ENCODE measurements at places on chromosomes 5 and 9. TPM values are rescaled to one million over a fixed set of nuclear protein-coding genes. Genes with fewer than 3 reads are reported as not detected.

The SLC45A2 gene
- total RNA-seq = not detected

The TAL2 gene
- not detected for total RNA-seq

The WDR36 gene
- total RNA-seq = 32.6 TPM

The CA9 gene
- not detected for total RNA-seq

The SPAAR gene
- not detected for total RNA-seq

The ROR2 gene
- total RNA-seq = 0.43 TPM
